ENCODE measurements at places on chromosomes 13 and 19.

DNA sequence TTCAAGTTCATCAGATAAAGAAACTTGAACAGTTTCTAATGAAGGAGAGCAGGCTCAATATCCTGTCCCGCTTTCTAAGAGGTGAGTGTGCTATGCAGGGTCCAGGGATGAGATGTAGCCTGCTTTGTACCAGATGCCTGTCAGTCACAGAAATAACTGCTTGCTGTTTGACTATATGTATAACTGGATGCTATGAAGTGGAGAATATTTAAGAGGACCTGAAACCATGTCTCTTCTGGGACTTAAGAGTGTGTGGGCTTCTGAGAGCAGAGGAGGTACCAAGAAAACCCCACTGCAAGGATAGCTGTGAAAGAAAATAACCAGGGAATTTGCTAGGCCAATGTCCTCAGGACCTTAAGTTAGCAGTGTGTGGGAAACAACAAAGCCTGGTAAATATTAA is 246.3 kb upstream of the RFC3 start:
- no peak for DNase-seq

GRCh38 chr19:11494634-11495285 is 10.9 kb downstream of the ZNF653 start:
- no peak for DNase-seq

DNA sequence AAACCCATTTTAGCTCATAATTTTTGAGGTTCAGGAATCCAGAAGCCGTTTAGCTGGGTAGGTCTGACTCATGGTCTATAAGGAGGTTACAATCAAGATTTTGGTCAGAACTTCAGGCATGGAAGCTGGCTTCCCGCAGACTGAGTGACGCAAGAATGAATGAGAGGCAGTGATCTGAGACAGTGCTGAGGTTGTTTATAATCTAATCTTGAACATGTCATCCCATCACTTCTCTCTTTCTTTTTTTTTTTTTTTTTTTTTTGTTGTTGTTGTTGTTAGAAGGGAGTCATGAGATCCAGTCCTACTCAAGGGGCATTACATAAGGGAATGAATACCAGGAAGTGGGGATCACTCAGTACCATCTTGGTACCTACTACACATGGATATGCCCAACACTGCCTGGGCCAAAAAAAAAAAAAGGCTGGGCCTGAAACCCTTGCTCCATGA is 217.4 kb downstream of the DLEU7 start:
- DNase-seq = peak; percentile 93

DNA sequence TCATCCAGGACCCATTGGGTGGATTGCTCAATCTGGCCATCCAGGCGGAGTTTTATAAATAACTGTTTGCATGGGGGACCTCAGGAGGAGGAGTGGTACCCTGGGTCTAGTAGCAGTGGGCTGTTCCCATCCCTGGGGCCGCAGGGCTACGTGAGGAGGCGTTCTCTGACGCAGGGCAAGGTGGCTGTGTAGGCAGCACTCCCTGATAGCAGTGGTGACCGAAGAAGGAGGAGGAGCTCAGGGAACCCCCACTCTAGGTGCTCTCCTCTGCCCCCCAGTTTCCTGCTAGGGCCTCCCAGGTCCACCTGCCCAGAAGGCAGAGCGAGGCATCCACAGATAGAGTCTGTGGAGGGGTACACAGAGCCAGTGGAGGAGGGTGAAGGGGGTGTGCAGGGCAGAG is 64.1 kb downstream of the CCNE1 start:
- DNase-seq = no peak

GRCh38 chr13:101695870-101696516 is 243.5 kb downstream of the ITGBL1 start:
- DNase-seq = no peak

- DNase-seq = no peak
These were observed 834.0 kb upstream of the PCDH9 start for GRCh38 chr13:68064001-68064770.

DNA sequence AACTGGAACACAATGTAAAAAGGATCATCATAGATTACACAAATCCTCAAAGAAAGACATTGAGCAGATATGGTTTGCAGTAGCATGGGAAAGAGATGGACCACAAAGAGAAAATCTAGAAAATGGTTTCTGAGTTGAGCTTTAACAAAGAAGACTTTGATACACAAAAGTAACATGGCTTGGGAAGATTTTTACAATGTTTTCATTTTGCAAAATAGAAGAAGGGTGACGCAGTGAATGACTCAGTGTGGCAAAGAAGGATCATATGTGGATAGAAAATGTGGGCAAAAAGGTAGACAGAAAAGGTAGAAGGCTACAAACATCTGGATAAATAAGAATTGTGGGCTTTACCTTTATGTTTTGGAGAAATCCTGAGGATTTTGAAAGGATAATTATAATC is 1220.5 kb downstream of the PCDH17 start:
- DNase-seq = no peak

DNA sequence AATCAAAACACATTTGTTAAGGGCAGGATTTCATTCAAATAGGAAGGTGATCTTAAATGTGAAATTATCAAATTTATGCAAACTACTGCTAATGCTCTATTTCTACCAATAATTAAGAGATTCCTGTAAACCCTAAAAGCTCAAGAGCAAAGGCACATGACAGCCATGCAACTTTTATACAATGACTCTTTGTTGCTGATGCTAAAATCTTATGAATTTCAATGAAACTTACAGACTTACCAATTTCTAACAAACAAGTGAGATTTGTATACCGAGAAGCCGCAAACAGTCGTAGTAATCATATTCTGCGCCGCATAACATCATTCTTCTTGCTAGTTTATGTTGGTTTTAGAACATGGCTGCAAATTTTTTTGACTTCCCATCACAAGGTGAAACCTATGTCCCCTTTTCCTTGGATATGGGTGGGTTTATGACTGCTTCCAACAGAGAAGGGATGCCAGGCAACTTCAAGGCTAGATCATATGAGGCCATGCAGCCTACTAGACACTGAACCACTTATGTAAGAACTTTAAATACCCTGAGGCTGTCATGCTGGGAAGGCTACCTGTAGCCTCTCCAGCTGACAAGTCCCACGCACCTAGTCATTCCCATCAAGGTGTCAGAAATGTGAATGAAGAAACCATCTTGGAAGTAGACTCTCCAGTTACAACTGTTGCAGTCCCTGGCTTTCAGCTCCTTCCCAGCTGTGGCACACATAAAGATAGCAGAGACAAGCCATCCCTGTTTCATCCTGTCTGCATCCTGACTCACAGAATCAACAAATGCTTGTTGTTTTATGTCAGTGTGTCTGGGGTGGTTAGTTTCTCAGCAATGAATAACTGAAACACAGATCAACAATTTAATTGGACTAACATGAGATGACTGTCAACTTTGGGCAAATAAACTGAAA is 42.0 kb downstream of the LNX2 start:
- no peak for DNase-seq

GRCh38 chr13:105144936-105145335 is 1390.5 kb downstream of the EFNB2 start:
- DNase-seq = no peak

DNA sequence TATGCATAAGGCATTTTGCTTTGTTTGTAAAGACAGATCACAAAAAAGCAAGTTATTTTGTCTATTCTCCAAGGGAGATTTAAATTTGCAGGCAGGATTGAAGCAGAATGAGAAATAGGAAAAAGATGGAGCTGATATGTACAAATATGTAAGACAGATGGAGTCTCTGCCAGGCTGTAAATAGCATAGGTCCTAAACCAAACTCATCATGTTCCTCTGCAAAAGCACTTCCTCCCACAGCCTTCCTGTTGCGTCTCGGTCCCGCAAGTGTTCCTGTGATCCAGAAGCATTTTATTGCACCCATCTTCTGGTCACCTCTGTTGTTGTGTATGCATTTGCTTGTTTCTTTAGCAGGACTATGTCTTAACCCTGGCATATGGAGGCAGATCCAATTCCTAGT is 95.7 kb upstream of the CLDN10 start:
- no peak for DNase-seq

GRCh38 chr13:88649855-88650254 is 978.7 kb downstream of the SLITRK5 start:
- no peak for DNase-seq

- no peak for DNase-seq
These were observed 211.1 kb upstream of the NBEA start for GRCh38 chr13:34730961-34731360.

DNA sequence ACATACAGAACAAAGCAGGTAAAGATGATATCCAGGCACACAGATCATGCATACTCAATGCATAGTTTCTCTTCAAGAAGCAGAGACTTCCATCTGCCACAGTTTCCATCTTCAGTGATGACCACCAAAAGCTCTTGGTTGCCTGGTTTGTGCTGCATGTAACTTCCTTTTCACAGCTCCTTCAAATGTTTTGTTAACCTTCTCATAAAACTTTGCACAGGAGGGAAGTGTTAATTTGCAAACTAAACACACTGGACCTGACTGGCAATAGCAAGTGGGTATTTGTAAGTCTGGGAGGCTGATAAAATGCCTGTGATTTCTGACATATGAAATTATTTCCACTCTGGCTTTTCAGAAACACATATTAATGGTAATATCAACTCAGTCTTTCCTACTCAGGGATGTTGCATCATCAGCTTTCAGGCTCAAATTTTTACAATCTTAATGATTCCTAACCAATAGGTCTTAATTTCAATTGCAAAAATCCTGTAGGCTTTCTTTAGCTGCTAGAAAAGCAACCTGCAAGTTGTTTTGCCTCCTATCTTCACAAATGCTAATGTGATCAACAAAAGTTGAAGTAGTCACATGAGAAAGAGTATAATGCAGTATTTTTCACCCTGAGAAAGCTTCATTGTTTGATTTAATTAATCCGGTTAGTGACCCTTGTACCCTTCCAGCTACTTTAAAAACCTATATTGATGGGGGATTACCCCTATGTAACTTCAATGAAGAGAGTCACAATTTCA is 575.6 kb downstream of the DIAPH3 start:
- no peak for DNase-seq

- no peak for DNase-seq
These were observed 13.0 kb downstream of the BRME1 start for GRCh38 chr19:13892870-13893269.

DNA sequence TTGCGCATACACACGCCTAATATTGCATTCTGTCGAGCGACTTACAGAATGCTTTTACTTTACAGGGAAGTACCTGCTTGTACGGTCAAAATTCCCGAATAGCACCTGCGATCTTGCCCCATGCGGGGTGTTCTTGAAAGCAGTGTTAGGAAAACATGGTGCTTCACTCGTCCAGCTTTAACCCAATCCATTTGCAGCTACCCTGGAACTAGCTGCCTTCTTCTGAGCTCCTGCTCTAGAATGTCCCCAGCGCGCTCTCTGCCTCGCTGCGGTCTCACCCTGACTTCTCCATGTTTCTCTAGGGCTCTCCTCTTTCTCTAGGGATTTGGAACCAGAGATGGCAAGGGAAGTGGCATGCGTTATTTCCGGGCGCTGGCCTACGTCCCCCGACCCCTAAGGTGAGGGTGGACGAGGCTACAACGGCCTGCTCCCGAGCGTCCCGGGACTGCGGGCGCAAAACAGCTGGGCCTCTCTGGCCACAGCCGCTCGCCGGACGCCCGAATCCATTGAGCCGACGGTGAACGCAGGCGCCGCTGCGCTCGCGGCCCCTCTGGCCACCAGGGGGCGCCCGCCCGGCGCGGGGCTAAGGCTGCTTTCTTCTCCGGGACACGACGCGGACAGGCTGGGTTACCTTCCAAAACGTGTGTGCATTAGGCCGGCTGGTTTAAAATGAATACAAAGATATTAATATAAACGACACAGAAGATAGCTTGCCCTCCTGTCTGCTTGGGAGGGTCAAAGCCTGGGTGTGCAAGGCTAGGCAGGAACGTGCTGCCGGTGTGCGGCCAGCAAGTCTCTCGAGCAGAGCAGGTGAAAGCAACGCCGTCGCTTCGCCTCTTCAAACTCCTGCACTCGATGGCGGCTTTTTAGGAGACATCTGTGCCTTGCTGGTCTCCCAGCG is 1.8 kb upstream of the SPRY2 start:
- peak; percentile 94 for DNase-seq

DNA sequence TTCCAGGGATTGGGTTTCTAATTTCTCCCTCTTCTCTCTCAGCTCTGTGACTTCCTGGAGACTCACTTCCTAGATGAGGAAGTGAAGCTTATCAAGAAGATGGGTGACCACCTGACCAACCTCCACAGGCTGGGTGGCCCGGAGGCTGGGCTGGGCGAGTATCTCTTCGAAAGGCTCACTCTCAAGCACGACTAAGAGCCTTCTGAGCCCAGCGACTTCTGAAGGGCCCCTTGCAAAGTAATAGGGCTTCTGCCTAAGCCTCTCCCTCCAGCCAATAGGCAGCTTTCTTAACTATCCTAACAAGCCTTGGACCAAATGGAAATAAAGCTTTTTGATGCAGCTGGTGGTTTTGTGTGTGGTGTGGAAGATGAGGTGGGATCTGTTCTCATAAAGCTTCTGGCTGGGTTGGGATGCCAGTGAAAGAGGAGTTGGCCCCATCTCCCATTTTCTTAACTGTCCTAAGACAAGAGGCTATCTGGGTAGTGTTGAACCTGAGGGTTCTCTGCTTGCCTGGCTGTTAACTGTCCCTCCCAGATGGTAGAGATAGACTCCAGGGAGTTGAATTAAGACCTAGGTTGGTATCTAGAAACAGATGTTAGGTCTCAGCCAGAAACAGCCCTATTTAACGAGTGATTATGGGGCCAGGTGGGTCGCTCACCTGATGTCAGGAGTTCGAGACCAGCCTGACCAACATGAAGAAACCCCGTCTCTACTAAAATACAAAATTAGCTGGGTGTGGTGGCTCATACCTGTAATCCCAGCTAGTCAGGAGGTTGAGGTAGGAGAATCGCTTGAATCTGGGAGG is 1.6 kb downstream of the FTL start:
- DNase-seq = peak; percentile 50

DNA sequence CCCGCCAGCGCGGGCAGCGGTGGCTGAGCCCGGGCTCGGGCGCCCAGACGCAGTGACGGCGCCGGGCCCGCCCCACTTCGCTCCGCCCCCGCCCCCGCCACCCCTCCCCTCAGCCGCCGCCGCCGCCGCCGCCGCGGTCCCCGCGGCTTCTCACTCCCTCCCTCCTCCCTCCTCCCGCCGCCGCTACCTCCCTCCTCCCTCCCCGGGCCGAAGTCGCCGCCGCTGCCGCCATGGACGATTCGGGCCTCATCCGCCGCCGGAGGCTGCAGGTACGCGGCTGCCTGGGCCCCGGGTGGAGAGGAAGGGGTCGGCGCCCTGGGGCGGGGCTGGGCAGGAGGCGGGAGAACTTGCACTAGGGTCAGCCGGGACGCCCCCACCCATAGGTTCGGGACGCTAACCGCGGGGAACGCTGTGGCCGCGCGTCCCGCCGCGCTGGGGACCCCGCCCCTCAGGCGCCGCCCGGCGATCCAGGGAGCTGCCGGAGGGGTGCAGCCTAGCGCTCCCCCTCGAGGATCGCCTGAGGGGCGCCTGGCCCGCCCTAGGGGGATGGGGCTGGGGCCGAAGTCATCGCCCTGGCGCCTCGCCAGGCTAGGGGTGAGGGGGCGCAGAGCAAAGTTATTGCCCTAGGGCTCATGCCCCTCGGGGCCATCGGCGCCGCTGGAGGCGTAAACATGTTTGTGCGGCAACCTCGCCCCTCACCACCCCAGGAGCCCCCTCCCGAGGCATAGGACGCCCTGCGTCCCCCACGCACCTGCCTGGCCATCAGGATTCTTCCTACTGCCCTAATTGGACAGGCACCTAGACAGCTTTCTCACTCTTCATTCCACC is 427 bp downstream of the RTBDN start:
- DNase-seq = peak; percentile 69
